ENCODE measurements at places on chromosomes 5 and 9.
A peak's percentile ranks its signal among the peaks of the same experiment; 100 is the strongest.

DNA sequence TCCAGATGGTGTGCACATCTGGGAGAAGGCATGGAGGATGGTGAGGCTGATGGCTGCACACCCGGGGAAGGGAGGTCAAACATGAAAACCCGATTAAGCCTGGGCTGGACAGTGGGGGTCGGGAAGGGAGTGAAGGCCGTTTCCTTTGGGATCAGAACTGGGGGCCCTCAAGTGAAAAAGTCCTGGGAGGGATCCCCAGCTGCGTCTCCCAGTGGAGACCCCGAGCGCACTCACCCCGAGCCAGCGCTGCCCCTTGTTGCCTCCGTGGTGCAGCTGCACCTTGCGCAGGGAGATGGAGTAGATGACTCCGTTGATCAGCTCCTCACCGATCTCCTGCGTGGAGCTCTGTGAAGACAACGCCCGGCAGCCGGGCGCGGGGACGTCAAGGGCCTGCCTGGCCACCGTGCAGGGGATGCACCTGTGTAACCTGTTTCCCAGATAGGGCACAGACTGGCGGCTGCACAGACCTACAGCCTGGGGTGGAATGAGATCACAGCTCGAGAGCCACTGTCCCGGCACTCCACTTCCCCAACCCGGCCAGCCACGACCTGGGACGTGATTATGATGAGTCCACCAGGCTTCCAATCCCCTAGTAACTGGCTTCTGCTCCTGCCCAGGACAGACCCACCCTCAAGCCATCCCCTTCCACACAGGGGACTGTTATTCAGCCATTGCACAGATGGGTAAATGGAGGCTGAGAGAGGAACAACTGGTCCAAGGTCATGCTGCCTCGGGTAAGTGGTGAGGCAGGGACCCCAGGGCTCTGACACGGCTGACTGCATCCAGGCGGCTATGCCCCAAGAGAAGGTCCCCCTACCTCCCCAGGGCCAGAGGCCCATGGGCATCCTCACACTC lies 9.0 kb downstream of the RALGDS start:
- no peak for DNase-seq

DNA sequence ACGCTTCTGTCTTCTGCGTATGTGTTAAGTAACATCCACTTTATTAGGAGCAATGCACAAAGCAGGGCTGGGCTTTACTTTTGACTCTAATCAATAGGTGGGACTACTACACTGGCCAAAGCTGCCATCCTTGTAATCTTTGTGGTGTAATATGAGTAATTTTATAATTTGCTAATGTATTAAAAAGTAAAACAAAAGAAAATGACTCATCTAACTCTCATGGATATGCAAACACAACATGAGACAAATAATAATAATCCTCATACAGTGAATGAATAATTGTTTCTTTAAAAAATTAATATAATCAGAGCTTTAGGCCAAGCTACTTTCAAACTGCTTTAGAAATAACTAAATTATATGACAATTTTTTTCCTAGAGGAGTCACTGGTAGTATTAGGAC lies 90.7 kb downstream of the NR3C1 start:
- DNase-seq = no peak

GRCh38 chr5:178832618-178833201 lies 27.0 kb upstream of the ZNF354B start:
- DNase-seq = no peak

DNA sequence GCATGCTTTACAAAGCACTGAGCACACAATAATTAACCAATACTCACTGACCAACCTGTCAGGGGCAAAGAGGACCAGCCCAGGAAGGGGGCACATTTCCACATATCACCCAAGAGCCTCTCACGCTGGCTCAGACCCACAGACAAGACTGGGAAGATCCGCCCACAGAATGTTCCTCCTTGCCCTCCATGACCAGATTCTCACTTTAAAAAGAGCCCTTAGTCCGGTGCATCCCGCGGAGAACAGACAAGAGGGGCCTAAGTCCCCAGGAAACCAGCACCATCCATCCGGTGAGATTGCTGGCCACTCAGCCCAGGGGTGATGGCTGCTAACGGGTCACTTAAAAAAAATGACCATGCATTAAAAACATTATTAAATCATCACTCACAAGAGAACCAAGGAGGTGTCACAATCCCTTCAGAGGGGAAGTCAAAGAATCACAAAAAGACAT lies 32.9 kb downstream of the SEMA4D start:
- DNase-seq = no peak

DNA sequence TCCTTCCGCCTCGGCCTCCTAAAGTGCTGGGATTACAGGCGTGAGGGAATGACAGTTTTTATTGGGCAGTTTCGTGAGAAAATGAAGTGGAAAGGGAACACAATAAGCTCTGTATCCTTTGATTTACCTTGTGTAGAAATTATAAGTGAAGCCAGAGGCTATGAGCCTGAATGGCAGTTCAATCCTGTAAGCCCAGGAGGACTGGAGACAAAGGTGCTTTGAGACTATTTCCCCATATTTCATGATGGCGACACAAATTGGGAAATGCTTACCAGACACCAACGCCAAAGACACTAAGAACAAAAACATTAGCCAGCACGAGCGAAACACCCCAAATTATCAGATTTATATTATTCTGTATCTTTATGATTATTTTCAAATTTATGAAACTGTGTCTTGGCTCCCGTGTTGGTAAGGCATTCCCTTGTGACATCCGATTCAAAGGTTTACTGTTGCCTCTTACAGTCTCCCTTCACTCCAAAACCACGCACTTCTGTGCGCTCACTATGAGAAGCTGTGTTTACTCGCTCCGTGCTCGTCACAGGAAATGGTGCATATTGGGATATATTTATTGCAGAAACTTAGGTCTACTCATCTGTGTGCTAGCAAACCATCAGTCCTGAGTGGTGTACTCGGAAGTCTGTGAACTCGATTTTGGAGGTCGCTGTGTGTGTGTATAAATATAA lies 73.9 kb downstream of the SH3PXD2B start:
- DNase-seq = no peak

DNA sequence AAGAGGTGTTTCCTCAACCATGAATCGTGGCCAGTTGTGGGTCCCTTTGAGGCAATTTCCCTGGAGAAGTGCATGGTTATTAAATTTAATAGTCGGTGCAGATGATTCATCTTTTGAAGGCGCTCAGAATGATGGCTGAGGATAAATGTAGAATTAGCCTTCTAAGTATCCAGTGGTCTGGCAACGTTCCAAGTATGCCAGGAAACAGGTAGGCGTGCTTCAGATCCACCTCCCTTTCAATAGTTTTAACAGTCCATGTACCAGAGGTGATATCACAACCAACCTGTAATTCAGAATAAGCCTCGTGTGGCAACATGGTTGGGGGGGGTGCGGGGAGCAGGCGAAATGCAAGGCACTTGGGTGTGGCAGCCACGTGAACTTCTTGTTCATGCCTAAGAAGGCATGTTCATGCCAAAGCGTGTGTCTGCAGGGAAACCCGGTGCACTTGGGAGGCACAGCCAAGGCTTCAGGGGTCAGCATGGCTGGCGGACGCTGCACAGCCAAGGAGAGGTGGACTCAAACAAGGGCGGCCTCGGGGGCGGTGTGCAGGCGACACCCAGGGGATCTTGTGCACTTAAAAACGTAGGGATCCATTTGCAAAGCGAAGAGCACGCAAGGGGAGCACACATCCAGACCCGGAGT lies 5.2 kb upstream of the NKD2 start:
- DNase-seq = peak; percentile 42

- DNase-seq = no peak
Observed at GRCh38 chr5:107119656-107120055, 551.1 kb downstream of the EFNA5 start.

Data from omental fat pad (tissue), 4 donors.